ENCODE measurements at places on chromosomes 6 and 20.

DNA sequence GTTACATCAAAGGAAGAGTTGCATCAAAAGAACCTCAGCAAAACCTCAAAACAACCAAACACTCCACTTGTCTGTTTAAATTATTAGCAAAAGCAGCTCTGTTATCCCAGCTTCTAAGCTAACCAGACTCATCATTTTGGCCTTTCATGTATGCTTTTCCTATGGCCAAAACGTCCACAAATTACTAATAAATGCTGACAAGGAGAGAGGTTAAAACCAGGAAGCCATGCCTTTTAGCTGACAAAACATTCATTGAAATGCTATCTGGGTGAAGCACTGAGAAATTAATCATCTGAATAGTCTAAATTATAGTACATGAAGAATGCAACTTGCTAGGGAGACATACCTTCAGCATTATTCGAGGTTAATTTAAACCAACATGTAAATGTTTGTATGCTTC, 80.6 kb downstream of the LAMA2 start:
- DNase-seq = no peak

- DNase-seq = no peak
Observed at GRCh38 chr6:159122453-159122852, 46.7 kb upstream of the FNDC1 start.

GRCh38 chr6:111441678-111442243, 41.3 kb downstream of the REV3L start:
- DNase-seq = no peak

DNA sequence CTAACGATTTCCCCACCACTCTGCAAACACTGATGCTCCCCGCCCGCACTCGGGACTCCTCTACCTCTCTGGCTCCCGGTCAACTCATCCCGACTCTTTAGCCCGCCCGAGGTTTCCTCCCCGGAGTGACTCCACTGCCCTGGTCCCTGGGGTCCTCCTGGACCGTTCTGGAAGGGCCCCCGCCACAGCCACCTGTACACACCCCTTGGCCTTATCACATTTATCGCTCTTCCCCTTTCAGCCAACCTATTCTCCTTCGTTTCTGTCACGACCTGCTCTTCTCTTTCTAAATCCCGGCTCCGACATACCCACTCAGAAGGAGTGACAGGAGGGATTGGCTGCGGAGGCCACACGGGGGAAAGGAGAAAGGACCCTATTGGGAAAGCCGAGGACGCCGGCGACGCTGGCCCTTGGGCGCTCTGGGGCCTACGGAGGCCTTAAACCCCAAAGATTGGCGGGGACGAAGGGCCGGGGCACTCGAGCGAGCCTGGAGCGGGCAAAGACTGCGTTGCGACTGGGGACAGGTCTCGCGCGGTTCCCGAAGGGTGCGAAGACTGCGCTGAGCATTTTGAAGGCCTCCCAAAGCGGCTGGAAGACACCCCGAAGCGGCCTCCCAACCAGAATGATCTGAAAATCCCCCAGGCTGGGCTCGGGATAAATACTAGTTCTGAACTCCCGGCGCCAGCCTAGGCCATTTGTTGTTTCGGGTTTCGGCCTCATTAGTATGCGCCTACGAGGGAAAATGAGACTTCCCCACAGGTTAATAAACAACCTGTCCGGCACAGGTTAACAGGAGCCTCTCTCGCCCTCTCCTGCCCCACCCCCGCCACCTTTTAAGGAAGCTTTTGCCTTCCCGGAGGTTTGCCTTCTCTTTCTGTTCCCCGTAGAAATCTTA, 9.2 kb downstream of the SIM1 start:
- no peak for DNase-seq

- no peak for DNase-seq
Observed at GRCh38 chr6:116090251-116090650, 10.4 kb upstream of the NT5DC1 start.

DNA sequence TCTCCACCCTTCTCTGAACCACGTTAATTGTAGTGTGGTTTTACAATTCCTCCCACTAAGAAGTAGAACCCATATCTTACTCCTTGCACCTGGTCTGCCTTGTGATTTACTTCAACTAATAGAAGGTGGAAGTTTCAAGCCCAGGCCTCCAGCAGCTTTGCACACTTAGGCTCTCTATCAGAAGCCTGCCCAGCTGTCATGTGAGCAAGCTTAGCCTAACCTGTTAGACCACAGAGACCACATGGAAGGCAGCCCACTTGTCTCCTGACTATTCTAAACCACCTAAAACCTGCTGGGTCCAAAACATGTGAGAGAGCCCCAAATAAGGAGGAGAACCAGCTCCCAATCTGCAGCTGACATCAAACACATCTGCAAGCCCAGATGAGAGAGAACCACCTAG, 127.6 kb upstream of the BTBD3 start:
- DNase-seq = no peak

DNA sequence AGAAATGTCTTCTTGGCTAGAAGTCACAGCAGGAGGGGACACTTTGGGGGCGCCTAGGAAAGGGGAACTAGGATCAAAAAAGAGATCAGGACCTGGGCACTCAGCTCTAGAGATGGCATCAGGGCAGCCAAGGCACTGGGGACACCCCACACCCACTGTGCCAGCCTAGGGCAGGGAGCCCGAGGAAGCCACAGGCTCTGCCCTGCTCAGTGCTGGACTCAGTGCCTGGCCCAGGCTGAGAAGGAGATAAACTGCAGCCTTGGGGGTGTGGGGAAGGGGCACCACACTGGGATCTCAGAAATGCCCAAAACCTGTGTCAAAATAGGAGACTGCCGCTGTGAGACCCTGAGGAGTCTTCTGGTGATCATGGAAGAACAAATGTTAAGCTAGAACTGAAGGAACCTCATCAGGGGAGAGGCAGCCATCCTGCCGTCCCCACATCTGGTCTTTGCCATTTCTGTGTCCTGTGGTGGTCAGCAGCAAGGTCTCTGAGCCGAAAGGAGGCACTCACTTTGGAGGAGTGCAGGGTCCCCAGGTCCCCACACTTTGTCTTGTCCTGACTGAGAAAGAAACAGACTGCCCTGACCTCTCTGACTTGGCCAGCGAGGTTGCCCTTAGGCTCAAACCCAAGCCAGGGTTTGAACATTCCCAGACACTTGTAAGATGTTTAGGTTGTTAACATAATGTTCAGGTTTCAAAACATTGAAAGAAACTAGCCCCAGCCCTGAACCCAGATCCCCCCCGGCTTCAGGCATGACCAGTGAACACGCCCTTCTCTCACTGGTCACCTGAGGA, 2.3 kb downstream of the ARFRP1 start:
- no peak for DNase-seq

DNA sequence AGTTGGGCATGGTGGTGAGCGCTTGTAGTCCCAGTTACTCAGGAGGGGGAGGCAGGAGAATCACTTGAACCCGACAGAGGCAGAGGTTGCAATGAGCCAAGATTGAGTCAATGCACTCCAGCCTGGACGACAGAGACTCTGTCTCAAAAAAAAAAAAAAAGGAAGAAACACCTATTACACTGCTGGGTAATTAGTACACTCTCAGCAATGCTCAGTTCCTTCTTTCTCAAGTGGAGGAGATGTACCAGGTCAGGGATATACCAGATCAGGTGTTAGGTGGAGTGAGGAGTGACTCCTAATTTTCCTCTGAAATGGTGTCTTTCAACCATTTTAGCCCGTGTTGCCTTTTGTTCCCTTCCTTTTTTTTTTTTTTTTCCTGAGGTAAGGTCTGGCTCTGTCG, 30.0 kb upstream of the UBR2 start:
- DNase-seq = no peak

DNA sequence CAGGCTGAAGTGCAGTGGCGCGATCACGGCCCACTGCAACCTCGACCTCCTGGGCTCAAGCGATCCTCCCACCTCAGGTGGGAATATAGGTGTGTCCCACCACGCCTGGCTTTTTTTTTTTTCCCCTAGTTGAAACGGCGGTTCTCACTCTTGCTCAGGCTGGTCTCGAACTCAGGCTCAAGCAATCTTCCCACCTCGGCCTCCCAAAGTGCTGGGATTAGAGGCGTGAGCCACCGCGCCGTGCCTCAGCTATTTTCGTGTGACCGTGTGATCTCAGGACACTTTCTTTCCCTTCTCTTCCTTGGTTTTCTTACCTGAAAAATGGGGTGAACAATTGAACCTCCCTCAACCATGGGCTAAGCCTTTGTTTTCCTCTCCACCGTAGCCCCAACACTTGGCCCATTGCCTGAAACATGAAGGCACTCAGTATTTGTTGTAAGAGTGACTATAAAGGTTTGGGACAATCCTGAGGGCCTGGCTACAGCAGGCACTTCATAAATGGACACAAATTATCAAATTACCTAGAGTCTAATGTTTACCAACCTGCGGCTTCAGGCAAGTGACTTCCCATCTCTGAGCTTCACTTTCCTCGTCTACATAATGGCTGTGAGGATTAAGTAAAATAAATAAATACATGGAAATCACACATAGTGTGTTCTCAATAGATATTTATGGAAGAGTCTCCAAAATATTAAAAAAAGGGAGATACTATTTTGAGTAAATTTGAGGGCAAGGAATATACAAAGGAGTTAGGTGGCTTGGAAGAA, 31.4 kb upstream of the ID1 start:
- no peak for DNase-seq

DNA sequence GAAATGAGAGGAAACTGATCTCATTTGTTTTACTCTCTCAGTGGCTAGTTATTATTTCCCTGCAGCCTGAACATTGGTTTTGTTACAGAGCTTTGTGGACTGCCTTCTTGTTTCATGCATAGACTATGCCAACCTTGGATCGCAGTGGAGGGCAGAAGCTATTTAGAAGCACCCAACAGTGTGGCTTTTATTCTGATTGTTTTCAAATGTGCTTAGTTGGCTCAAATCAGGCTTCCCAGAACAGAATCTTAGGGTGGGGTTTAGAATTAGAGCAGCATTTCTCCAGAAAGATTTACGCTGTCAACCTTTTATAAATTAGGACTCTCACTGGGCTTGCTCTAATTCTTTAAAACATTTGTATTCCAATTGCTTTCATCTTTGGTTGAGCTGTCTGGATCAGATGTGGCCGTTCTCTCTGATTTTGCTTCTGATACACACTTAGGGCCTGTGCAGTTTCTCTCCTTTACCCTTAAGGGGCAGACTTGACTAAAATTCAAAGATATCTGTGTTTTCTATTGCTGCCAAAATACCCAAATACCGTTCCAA, 210.3 kb downstream of the BCKDHB start:
- no peak for DNase-seq

DNA sequence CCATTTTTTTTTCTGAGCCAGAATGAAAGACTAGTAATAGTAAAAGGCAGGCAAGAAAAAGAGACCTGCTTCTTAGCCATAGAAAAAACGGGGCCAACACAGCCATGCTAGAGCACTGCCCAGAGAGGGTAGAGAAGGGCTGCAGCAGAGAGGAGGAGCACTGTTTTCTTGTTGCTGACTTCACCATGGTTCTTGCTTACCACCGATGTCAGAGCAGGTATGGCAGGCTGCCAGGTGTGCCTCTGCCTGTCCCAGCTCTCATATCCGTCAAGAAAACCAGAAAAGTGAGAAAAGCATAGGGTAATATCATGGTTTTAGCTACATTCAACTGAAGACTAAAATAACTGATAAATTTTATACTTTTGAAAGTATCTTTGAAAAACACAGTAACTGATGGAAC, 60.7 kb downstream of the DTNBP1 start:
- DNase-seq = no peak

DNA sequence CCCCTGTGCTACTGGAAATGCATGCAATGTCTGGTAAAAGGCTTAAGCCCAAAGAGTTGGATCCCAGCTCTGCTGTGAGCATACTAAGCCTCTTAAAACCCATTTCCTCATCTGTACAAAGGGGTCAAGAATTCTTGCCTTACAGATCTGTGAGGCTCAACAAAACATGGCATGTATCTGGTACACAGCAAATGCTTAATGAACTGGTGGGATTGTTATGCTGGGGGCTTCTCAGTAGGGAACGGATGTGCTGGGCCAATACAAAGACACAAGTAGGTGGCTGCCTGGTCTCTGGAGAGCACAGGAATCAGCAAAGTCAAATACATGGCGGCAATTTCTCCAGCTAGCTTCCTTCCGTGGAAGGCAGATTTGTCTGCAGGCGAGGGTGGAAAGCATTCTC, 62.3 kb downstream of the LAMP5 start:
- DNase-seq = no peak

GRCh38 chr6:142174703-142175102, 27.6 kb downstream of the VTA1 start:
- no peak for DNase-seq

DNA sequence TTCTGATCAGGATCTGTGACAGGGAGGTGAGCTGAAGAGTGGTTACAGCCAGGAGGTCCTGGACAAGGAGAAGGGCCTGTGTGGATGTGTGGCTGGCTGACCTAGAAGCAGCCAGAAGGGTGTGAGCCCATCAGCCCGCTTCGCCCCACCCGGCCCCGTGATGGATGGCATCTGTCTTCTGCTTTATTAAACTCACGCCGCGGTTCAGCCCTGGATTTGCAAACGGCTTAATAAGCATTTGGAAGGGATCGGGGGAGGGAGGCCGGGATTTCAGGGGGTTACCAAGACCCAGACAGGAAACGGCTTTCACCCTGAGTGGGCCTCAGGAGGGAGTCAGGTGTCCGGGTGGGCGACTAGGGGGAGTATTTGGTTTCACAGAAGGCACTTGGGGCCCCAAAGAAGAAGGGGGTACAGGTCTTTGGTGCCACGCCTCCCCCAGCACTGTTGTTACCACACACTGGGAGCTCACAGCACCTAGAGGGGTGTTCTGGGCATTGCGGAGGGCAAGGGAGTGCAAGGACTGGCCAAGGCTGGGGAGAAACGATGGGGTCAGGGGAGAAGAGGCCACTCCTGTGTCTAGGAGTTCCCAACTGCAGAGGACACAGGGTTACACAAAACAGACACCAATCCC, 53.8 kb upstream of the FOXP4 start:
- no peak for DNase-seq

GRCh38 chr6:97917369-97917768, 634.4 kb upstream of the MMS22L start:
- DNase-seq = no peak

DNA sequence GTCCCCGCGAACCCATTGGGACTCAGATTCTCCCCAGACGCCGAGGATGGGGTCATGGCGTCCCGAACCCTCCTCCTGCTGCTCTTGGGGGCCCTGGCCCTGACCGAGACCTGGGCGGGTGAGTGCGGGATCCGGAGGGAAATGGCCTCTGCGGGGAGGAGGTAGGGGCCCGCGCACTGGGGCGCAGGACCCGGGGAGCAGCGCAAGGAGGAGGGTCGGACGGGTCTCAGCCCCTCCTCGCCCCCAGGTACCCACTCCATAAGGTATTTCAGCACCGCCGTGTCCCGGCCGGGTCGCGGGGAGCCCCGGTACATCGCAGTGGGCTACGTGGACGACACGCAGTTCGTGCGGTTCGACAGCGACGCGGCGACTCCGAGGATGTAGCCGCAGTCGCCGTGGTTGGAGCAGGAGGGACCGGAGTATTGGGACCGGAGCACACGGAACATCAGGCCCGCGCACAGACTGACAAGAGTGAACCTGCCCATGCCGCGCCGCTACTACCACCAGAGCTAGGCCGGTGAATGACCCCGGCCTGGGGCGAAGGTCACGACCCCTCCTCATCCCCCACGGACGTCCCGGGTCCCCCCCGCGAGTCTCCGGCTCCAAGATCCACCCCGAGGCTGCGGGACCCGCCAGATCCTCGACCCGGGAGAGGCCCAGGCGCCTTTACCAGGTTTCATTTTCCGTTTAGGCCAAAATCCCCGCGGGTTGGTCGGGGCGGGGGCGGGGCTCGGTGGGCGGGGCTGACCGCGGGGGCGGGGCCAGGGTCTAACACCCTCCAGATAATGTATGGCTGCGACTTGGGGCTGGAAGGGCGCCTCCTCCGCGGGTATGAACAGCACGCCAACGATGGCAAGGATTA, 15.7 kb upstream of the HLA-A start:
- peak; percentile 55 for DNase-seq

- no peak for DNase-seq
Observed at GRCh38 chr6:101935732-101936131, 542.2 kb downstream of the GRIK2 start.

- no peak for DNase-seq
Observed at GRCh38 chr20:35954907-35955251, 577 bp upstream of the SCAND1 start.
